Fibroblast of villous mesenchyme (primary cell): ENCODE measurements at places on chromosomes 4 and X. TPM values are rescaled to one million over a fixed set of nuclear protein-coding genes. Genes with fewer than 3 reads are reported as not detected.

GRCh38 chrX:22366166-22366702 lies 93.5 kb downstream of the CBLL2 start:
- DNase-seq, result no peak

- peak; percentile 9 for DNase-seq
These were observed 187.7 kb upstream of the NUDT10 start for GRCh38 chrX:51144828-51145442.

DNA sequence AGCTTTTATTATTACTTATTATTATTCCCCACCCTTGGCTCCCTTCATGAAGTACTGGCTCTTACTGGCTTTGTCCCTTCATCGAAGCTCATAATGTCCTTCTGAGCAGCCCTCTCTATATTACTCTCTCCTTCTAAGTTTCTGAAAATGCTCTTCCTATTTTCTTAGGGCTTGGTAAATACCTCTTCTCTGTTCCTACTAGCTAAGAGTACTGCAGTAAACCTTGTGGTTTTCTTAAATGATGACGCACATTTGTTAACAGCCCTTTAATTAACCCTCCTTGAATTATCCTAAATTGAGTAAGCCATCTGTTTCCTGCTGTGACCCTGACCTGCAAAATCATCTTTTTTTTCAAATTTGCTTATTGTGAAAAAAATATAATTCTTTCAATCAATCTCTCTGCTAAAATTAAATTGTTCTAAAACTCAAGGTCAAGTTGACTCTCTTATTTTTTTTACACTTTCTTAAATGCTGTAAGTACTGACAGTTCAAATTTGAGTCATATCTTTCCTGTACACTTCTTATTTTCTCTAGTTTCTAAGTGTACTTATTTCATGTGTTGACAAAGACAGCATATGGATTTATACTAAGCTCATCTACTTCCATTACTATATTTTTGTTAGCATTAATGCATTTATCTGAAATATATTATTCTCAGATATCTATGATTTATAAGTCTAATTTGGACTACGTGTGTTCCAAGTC lies 148.9 kb downstream of the ADAM29 start:
- DNase-seq, result peak; percentile 48

GRCh38 chrX:38205039-38205438 lies 15.6 kb downstream of the SRPX start:
- DNase-seq, result no peak

- DNase-seq, result no peak
These were observed 294.6 kb upstream of the STS start for GRCh38 chrX:6852869-6853268.

Gene KLHL13
- total RNA-seq, result 0.97 and 1.3 TPM in 2 replicates

Gene PHEX
- total RNA-seq, result 0.43 and 0.97 TPM in 2 replicates

Gene ACE2
- total RNA-seq, result not detected in 2 replicates

Gene GAGE12C
- total RNA-seq, result not detected in 2 replicates
